LNCaP clone FGC (cell line): ENCODE measurements at places on chromosomes 3 and 15.

GRCh38 chr3:105899516-105899915 lies 30.7 kb upstream of the CBLB start:
- no peak for DNase-seq

GRCh38 chr3:58332575-58333188 lies at the start of gene PXK:
PXK (plus strand) TSS chr3:58332892; CDS start chr3:58332989, 97 bp downstream.
- peak; percentile 21 for DNase-seq

DNA sequence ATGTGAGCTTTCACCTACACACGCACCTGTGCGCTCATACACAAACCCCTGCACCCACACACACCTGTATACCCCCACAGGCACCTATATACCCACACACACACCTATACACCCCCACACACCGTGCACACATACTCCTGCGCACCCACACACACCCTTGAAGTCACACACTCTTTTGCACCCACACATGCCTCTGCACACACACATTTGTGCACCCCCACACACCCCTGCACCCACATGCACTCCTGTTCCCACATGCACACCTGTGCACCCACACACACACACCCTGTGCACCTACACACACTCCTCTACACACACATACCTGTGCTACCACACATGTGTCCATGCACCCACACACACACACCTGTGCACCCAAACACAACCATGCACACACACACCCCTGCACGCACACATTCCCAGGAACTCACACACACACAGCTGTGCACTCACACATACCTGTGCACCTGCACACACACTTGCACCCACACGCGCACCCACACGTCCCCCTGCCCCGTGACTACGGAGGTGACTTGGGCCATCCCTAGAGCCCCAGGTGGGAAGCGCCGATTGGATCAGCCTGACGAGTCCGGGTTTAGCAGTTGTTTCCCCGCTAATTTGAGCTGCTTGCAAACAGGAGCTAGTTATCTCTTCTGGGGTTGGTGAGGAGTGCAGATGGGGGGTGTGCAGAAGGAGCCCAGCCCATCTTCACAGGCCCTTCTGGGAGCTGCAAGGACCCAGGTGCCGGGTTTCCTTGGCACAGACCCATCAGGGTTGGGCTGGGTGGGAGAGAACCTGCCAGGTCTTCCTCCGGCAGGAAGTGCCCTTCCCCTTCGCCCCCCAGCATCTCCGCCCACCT lies 97.8 kb downstream of the CHSY1 start:
- no peak for DNase-seq

DNA sequence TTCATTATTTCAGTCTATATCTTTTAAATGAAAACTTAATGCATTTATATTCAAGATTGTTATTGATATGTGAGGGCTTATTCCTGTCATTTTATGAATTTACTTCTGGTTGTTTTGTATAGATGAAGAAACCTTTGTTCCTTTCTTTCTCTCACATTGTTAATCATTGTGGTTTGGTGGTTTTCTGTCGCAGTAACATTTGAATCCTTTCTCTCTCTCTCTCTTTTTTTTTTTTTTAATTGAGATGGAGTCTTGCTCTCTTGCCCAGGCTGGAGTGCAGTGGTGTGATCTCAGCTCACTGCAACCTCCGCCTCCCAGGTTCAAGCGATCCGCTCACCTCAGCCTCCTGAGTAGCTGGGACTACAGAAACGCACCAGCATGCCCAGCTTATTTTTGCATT lies 22.1 kb downstream of the AGBL1 start:
- DNase-seq, result no peak

DNA sequence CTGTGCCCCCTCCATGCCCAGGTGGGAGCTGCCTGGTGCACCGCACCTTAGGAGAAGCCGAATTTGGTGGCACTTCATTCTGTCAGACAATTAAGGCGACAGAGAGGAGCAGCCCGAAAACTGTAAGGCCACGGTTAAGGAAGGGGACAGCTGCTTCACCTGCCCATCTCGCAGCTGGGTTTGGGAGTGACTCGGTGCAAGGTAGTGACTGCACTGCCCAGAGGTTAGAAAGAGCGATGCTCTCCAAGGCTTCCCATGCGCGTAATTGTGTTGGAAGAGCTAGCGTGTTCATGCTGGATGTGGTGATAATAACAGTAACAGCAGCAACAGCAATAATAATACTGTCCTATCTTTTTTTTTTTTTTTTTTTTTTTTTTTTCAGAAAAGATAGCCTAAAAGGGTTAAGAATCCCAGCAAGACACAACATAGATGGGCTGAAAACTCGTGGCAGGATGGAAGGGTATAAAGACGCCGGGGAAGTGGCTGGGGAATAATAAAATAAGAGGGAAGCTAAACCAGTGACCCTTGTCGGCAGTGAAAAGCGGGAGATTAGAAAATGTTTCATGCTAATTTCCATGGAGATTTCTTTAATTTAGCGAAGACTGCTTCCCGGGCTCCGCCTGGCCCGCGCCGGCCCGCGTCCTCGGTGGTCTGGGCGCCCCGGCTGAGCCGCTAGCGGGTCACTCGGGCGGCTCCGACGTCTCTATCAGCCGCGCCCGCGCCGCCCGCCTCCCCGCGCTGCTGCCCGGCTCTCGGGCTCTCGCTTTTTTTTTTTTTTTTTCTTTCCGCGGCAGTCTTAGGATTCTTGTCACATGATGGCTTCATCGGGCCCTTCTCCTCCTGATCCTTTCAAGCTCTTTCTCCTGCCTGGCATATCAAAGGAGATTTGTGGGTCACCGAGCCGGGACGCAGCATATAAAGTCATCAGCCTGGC lies 617.1 kb downstream of the NR2F2 start:
- no peak for DNase-seq

GRCh38 chr3:71430941-71431552 lies 152.5 kb downstream of the FOXP1 start:
- no peak for DNase-seq

DNA sequence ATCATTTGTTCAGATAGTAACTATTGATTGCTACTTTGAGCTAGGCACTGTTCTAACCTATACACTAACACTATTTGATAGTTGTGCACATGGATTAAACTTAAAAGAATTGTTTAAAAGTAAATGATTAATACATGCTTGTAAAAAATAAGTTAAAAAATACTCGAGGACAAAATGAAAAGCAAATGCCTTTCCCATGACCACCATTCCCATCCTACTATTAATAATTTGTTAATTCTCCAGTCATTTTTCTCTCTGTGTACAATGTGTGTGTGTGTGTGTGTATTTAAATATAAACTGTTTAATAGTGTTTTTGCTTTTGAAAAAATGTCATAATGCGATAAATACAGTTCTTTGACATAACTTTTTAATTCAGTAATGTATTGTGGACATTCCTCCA lies 78.7 kb upstream of the KCNMB2 start:
- no peak for DNase-seq

DNA sequence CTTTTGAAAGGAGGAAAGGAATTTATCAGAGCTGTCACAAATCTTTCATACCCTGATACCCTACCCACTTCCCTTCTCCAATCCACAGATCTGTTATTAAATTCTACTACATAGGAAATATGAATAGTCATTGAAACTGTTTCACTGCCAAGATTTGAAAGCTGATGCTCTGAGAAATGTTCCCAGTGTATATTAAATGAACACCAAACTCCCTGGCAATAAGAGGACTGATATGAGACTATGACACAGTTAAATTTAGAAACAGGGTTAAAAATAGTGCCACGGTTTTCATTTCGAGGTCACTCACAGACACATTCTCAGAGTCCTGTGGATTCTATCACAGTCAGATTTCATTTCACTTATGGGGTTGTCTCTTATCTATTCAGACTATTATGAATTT lies 27.2 kb upstream of the GBE1 start:
- no peak for DNase-seq

DNA sequence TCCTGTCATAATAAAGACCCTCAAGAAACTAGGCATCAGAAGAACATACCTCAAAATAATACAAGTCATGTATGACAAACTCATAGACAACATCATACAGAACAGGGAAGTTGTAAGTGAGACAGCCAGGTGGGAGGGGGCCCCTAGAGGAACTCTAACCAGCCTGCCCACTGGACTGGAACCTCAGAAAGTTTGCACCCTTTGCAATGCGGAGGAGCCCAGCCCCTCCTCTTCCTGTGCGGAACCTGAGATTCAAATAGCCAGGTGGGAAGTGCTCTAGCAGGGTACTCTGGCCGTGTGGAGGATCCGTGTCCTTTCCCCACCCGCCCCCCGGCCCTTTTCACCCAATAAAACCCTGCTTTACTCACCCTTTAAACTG lies 387.0 kb upstream of the CBLB start:
- no peak for DNase-seq

DNA sequence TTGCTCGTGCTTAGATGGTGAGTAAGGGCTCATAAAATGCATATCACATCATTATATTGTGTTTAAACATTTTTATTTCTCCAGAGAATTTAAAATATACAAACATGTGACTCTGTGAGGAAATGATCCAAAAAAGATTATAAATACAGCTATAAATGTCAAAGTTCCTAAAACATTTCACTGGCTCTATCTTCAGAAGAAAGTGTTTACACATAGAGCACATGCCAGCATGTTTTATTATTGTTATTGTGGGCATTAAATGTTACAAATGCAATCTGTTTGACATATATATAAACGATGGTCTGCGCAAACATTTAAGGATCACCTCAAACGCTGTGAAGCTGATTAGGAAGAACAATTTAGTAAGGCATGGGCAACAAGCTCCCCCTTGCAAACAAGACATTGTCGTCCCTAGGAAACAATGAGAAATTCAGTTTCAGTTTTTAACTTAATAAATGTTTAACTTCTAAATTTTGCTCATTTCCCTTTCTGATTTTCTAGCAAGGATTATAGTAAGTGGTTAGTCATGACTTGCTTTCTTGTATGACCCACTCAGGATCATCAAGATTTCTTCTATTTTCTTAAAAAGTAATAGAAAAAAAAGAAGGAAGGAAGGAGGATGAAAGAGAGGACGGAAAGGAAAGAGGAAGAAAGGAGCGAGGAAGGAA lies 207.5 kb downstream of the SATB1 start:
- no peak for DNase-seq

- DNase-seq, result no peak
Measured at GRCh38 chr3:58032186-58032585, 24.0 kb downstream of the FLNB start.

- no peak for DNase-seq
Measured at GRCh38 chr3:122409446-122409845, 6.4 kb downstream of the WDR5B start.

DNA sequence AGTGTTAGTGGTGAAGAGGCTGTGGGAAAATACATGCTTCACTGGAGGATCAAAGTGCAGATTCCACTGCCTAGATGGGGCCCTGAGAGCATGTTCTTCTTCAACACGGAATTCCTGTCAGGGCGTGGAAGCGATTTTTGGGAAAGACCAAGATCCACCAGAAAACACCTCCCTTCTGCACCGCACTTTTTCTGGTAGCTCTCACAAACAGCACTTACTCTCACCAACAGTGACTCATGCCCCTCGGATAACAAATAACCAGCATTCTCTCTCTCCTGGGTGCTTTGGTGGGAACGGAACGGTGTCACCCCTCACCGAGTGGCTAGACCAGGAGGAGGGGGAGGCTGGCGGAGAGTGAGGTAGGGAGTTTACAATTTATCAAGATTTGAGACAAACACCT lies 40.1 kb downstream of the ADAMTSL3 start:
- DNase-seq, result no peak

DNA sequence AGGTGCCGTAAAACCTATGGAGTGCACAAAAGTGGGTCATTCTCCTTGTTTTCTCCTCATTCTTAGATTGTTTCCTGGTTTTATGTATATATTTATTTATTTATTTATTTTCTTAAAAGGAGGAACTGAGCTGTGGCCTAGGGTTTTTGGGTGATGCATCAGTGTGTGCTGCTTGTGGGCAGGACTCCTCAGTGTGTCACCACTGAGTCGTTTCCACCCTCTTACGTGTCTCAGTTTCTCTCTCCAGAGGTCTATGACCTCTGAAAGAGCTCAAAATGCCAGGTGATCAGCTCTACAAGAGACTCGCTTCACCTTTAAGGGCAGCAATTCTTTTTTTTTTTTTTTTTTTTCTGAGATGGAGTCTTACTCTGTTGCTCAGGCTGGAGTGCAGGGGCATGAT lies 72.9 kb downstream of the CD200 start:
- no peak for DNase-seq

DNA sequence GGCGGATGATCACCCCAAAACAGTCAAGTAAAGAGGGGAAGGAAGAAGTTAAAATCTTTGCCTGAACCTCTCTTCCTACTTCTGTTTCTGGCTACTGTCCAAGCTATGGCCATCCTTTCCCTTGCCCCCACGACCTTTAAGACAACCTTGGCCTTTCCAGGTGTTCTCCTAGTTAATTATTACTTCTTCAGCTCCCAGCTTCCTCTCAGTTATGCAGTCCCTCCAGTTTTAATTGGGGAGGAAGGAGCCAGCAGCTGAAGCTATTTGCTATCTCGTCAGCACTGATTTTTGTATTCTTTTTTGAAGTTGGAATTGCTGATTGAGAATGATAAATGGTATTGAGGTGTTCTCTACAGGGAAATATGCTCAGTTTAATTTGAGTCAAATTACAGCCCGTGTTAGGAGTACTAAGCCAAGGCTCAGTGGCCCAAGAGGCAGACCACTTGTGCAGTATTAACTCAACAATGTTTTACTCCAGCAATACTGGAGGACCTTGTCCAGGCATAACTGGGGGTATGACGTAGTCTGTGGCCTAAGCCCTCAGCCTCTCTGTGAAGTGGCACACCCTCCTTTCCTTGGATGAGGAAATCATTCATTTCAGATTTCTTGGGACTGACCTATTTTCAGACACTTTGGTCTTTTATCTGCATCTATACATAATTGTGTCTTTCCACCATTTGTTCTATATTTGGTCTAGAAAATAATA lies 336.9 kb downstream of the SLC9A9 start:
- no peak for DNase-seq

DNA sequence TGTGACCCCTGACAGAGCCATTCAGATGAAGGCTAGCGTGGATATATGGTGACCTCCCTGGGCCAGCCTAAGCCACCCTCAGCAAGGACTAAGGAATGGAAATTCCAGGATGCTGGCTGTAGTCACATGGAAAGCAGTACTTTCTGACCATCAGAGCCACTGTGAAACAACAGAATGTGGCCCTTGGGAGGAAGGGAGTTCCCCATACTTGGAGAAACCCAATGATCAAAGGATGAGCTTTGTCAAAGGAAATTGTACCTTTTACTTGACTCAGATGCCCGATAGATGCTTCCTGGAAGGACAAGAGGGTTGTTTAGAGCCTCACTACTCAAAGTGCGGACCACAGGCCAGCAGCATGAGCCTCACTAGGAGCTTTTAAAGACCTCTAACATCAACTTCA lies 484.5 kb upstream of the PROK2 start:
- no peak for DNase-seq

DNA sequence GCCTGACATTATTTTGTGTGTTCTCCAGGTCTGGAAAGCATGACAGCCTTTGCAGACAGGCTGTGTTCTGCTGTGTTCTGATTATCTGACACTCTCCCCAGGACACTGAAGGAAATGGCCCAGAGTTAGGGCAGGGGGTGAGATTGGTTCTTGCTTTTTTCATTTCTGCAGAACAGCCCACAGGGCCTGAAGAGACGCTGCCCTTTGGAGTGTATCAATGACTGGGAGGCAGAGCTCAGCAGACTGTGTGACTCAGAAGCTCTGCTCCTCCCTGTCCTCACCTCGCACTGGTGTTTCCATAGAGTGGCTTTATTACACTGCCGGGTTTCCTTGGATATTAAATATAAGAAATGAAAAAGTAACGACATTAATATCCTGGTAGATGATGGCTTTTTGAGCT lies 523.6 kb downstream of the NTRK3 start:
- no peak for DNase-seq
